ENCODE measurements at places on chromosomes 1 and 21.

DNA sequence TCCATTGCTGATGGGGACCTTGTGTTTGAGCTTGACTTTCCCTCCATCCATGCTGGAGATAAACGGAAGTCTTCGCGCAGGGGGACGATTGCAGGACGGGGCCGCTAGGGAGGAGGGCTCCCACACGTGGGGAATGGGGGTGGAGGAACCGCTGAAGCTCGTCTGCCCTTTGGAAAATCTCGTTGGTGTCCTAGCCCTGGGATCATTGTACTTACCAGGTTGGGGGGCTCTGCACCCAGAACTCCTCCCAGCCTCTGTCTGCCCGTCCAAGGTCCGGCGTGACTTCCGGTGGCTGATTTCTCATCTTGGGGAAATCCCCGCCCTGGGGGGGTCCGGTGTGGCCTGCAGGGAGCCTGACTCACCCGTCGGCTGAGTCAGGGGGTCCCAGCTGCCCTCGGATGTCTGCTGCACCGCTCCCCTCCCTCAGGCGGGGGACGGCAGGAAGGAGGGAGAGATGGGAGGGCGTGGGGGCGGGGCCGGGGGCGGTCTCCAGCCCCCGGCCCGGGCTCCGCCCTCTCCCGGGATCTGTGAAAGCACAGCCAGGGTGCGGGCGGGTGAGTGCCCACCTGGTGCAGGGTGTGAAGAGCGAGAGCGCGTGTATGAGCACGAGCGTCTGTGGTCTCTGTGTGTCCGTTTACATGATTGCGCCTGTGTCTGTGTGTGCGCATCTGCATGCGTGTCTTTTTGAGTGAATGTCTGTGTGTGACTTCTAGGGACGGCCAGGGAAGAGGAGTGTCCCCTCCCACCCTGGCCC is 35.8 kb downstream of the PIK3CD start:
- DNase-seq = peak; percentile 85

DNA sequence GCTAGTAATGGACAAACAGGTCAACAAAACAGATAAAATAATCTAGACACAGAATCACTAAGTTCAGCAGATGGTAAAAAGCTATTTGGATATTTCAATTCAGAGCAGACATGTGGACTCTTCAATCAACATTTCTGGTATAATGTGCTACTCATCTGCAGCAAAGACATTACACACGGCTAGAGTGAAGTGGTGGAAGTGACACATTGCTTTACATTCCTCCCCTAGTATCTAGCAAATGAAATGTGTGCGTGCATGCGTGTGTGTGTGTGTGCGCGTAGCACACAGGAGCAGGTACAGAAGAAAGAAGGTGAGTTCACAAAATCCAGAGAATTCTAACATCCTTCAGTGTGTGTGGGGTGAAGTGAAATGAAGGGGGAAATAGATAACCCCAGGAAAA is 8.3 kb downstream of the AHCTF1 start:
- no peak for DNase-seq

DNA sequence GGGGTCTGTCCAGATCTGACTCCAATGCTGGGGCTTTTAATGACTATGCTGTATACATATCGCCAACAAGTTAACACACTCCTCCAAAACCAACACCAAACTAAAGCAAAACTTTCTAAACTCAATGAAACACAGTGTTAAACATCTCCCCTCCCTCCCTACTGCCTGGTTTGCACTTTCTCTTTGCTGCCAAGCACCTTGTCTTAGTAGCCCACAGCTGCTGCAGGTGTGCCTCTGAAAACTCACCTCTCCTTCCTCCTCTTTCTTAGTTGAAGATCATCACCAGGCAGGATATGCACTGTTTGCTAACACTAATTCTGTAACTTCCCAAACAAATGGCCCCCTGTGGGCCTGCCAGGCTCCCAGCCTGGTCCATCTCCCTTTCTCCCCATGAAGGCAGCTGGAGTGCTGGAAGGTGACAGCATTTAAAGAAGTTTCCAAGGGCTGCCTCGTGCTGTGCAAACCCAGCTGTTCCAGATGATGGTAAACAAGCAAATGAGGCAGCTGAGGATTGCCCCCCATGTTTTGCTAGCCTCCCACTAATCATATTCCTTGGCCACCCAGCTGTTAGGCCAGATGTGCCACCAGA is 213.7 kb downstream of the ASTN1 start:
- DNase-seq = no peak

DNA sequence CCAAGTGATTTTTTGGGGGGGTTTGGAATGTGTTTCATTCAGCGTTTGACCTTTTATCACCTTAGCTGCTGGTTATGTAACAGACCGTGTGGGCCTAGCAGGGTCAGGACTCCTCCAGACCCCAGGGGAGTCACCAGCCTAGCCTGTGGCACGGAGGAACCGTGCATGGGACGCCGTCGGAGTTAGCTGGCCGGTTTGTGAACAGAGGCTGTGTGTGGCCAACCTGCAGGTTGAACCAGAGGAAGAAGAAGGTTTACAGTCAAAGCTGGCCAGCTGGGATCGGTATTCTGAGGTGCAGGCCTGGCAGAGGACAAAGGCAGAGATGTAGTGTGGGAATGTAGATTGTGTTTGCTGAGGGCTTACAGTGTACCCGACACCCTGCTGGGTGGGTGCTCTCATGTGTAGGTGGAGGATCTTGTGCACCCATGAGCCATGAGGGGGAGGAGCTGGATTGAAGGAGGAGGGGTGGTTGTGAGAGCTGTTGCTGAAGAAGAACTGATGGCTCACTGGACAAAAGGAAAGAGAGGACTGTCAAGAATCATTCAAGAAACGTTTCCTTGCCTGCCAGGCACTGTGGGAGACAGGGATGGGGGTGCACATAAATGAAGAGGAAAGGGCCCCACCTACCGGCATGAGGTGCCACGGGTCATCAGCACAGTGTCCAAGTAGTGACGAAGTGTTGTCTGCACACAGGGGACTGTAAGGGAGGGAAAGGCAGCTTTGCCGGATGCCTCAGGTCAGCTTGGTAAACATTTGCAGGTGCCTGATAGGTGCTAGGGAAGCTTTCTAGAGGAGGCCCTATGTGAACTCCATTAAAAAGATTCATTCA is 40.0 kb upstream of the PWP2 start:
- no peak for DNase-seq

DNA sequence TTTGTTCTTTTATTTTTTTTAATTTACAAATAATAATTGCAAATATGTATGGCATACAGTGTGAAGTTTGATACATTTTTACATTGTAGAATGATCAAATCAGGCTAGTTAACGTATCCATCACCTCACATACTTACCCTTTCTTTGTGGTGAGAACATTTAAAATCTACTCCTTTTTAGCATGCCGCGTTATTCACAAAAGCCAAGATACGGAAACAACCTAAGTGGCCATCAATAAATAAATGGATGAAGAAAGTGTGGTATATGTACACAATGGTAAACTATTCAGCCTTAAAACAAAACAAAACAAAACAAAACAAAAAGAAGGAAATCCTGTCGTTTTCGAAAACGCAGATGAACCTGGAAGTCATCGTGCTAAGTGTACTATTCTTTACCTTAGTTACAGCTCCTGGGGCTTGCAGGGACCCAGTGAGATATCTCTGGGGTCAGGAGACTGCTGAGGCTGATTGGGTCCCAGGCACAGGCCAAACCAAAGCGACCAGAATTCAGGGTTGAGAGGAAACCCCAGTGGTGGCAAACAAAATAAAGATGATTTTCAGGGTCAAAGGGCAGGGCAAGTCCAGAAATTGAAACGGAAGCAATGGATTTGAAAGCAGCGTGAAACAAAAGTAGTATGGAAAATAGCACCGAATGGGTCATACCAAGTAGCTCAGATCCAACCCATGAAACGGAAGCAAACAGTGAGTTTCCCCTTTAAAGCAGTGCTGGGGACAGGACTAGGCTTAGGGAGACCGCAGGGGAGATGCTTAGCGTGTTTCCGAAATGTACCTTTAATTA is 188.2 kb downstream of the PLPP3 start:
- DNase-seq = no peak

- DNase-seq = no peak
Measured at GRCh38 chr1:226054519-226055327, 7.8 kb upstream of the H3-3A start.

GRCh38 chr1:88985032-88985431 is 7.4 kb downstream of the KYAT3 start:
- DNase-seq = no peak

DNA sequence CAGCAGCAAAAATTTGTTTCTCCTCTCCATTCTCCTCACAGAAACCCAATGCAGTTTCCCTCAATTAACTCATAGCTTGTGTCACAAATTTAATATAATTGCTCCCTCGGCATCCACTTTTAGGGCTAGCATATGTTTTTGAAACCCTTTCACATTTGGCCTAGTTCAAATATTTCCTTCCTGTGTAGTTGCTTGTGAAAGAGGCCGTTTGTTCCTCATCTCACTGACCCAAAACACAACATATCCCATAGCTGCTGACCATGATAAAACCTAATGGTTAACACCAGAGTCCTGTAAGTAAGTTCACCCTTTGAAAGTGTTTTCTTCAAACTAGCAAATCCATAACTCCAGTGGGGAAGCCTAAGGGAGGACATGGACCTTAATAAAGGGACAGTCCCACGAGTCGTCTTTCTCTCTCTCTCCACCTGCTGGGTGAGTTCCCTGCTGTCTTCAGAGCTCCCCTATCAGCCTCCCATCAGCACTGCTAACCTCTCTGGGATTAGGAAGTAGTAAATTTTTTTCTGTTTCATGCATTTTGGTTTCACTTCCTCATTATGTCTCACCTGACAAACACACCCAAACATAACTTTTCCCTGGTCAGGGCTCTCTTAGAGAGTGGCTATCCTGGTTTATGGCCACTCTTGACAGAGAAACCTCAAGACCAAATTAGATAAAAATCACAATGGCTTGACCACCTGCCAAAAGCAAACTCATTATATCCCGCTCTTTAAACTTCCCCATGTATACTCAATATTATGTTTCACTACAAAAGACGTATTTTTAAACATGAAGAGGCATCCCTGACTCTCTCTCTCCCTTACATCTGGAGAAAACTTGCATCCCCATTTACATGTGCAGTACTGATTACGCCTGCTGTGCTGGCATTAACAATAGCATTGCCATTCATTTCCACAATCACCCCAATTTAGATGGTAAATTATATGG is 177.7 kb upstream of the HP1BP3 start:
- no peak for DNase-seq

DNA sequence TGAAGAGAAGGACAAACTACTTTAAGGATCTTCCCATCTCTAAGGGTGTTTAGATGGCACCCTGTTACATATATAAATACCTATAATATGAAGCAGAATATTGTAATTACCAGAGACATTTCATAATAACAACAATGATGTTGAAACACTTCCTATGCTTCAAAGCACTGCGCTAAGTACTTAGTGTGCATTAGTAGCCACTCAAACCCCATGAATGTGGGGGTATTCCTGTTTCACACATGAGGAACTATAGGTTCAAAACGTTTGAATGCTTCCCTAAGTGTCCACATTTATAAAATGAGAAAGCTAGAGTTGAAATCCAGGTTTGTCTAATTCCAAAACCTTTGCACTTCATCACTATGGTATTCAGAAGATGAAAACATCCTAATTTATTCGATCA is 18.5 kb upstream of the OR10J5 start:
- DNase-seq = no peak

DNA sequence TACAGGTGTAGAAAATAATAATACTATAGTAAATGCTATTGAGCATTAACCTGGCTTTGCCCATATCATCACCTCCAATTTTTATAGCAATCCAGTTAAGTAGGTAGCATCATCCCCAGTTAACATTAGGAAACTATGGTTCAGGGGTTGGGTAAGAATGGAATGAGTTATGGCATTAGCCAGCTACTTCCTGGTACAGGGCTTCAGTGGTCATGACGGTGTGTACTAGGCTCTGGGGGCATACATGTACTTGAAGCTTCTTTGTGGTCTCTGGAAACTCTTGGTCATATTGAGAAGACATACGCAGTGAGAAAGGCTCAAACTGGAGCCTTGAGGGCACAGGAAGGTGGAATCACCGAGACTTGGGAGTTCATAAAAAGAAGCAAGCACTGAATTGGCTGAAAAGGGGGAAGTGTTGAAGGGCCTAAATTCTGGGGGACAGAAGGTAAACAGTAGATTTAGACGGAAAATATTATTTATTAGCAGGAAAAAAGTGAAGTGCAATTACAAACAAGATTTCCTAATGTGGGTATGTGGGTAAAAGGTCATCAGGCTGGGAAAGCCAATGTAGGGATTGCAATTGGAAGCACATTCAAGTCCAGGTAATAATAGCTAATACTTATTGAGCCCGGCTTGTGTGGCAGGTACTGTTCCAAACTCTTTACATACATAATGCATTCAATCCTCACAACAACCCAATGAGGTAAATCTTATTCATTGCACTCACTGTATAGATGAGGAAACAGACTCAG is 114.2 kb upstream of the ATP1A1 start:
- DNase-seq = no peak

GRCh38 chr1:193265716-193266115 is 79.3 kb upstream of the B3GALT2 start:
- DNase-seq = no peak

DNA sequence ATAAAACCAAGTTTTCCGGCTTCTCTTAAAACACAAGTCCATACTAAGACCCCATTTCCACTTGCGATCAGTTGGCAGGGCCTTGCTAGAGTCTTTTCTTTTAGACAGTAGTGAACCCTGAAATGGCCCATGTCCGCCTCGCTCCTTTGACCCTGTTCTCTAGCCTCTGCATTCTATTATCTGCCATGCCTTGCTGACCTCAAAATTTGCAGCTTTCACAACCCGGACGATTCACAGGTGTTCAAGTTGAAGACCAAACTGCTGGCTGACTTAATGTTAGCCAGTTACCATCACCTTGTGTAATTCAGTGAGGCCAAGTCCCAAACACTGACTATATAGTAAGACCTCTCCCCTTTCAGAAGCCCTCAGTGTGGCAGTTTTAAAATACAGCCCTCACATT is 174.2 kb downstream of the PCP4 start:
- no peak for DNase-seq

GRCh38 chr21:44085491-44086321 is 21.5 kb upstream of the PWP2 start:
- peak; percentile 60 for DNase-seq

DNA sequence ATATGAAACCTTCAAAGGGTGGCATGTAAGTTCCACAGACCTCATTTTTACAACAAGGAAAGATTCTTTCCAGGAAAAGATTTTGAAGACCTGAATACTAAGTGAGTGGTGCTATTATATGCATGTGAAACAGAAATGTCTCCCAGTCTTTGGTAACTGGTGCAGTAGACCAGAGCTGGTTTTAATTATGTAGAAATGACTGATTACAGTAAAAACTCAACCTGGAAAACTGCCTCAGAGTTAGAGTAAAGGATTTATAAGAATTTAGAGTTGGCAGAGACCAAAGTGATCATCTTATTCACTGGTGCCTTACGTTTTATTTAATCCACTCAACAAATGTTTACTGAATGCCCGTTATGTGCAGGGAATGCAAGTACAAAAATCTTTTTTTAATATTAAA is 30.2 kb upstream of the LRRC8D start:
- no peak for DNase-seq

GRCh38 chr1:197868751-197869489 is 33.5 kb upstream of the C1orf53 start:
- peak; percentile 83 for DNase-seq
